Effector CD8-positive, alpha-beta T cell (primary cell): ENCODE measurements at places on chromosomes 5 and 9.

- DNase-seq: no peak
These were observed 156.1 kb upstream of the ANKRD55 start for GRCh38 chr5:56389261-56389660.

- no peak for DNase-seq
These were observed 1.3 kb upstream of the NREP start for GRCh38 chr5:111758284-111758628.

DNA sequence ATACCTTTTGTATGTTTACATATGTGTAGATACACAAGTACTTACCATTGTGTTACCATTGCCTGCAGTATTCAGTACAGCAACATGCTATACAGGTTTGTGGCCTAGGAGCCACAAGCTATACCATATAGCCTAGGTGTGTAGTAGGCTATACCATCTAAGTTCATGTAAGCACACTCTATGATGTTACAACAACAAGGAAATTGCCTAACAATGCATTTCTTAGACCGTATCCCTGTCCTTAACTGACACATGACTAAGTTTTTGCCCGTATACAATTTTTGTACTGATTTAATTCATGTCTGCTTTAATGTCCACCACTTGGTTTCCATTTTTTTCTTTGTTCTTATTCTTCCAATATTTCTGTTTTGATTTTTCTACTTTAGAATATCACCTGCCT is 18.5 kb downstream of the TNPO1 start:
- DNase-seq: no peak

GRCh38 chr9:73151653-73152542 is at the start of gene ANXA1:
ANXA1 (plus strand) TSS chr9:73151865; CDS start chr9:73158536, 6,671 bp downstream.
- no peak for DNase-seq

GRCh38 chr5:8953016-8953415 is 592.9 kb downstream of the SEMA5A start:
- DNase-seq: no peak

DNA sequence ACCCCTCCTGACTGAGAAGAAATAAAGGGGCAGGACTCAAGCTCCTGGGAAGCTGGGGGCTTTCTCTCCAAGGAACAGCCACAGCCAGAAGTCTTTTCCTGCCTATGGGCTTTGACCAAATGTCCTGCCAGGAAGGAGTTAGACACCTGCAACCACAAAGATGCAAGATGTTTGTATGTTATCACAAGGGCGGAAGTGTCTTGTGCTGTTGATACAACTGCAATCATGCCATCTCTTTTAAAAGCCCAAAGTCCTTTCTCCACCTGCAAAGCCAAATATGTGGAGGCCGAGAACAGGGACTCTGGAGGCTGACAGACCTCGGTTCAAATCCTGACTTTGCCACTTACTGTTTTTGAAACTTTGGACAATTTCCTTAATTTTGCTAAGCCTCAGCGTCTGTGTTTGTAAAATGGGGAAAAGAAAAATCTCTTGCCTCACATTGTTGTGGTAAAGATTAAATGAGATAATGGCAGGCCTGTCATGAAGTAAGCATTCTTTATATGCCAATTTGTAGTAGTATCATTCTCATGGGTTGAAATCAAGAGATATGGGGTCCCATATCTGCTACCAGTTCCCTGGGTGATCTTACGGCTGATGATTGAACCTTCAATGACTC is 17.0 kb downstream of the HRH2 start:
- DNase-seq: no peak

DNA sequence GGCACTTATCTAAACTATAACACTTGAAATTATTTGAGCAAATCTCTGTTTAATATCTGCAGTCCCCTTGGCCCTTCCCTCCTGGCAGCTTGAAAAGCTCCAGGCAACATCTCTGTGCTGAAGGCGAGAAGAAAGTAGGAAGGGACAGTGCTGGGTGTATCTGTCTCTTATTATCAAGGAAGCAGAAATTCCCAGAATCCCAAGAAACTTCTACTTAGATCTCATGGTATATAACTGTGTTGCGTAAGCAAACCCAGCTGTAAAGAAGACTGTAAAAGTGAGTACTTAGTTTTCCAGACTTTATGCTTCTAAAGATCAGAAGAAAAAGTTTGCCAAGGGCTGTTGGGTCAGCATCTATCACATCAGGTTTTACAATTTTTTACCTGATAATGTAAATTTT is 1869.8 kb downstream of the MAT2B start:
- DNase-seq: no peak

GRCh38 chr5:34591723-34592122 is 64.4 kb upstream of the RAI14 start:
- no peak for DNase-seq

- DNase-seq: no peak
These were observed 82.2 kb upstream of the TLE1 start for GRCh38 chr9:81771571-81771970.

GRCh38 chr9:73239570-73240265 is 88.1 kb downstream of the ANXA1 start:
- DNase-seq: no peak

DNA sequence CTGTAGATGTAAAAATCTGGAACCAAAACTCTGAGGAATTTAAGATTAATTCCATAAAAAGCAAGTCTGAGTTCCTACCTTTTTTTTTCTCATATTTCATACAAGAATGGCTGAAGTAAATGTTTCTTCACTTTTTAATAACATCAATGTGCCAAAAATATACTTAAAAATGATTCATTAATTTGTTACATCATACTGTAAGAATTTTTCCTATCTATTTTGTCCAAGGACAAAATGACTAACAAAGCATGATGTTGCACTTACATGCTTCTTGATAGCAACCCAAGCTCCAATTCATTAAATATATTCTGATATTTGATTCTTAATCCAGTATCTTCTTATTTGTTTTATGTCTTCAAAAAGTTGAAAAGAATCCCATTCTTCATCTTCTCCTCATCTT is 988.3 kb downstream of the TLE1 start:
- DNase-seq: no peak

DNA sequence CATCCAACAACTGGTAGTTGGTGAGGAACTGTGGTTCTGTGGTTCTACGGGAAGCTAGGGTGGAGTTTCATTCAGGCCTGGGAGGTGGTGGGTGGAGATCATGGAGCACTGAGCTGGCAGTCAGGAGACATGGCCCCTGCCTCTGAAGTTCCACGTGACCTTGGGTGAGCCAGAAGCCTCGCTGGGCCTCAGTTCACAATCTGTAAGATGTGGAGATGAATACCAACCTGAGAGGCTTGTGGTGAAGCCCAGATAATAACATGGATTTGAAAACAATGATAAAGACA is 177.9 kb downstream of the MACROH2A1 start:
- no peak for DNase-seq

- no peak for DNase-seq
These were observed 29.1 kb upstream of the ZFAND5 start for GRCh38 chr9:72394066-72394465.

GRCh38 chr5:131514316-131515283 is 120.4 kb downstream of the RAPGEF6 start:
- no peak for DNase-seq

GRCh38 chr5:173850659-173851058 is 37.5 kb upstream of the CPEB4 start:
- DNase-seq: no peak

DNA sequence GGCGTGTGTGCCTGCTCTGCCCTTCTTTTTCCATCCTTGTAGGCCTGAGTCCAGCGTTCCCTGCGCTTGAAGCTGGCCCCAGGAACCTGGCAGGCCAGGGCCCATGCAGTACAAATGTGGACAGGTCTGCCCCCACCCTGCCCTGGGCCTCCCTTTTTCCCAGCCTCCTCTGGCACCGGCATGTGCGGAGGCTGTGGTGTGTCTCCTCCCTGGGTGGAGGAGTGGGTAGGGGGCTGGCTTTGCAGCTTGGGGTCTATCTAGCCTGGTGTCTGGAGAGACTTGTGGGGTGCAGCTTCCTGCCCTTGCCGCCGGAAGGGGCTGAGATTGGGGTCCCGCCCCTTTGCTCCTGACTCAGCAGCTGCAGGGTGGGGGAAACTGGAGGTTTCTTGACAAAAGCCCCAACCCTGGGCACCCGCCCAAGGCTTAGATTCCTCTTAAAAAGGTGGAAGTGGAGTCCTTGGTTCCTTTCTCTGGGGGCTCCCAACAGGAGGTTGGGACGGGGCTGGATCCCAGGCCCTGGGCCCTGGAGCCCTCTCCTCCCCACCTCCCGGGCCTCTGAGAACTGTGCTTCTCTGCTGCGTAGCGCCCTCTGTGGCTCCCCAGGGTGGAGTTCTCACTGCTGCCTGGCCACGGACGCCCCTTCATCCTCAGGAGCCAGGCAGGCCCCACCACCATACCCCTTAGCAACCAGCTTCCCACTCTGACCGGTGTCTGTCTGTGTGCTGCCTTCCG is 18.0 kb downstream of the RXRA start:
- no peak for DNase-seq
